ENCODE measurements at places on chromosomes 2 and 18.

GRCh38 chr2:11319939-11320338, 24.5 kb downstream of the ROCK2 start:
- DNase-seq, result no peak

DNA sequence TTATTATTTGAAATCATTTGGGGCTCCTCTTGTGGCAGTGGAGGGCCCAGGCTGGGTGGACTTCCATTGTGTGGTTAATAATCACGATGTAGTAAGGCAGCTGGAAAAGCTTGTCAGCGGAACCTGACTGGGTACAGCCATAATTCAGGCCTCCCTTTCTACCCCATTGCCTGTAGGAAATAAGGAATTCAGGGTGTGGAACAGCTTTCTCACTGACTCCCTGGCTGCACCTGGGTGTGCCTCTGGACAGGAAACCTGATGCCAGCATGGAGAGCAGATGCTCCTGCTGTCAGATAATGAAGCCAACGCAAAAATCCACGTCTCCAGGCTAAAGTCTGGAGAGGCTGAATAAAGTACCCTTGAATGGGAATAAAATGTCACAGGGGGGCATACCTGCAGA, 44.2 kb downstream of the LYPD6B start:
- DNase-seq, result no peak

- no peak for DNase-seq
Observed at GRCh38 chr2:14273650-14274049, 358.9 kb upstream of the LRATD1 start.

DNA sequence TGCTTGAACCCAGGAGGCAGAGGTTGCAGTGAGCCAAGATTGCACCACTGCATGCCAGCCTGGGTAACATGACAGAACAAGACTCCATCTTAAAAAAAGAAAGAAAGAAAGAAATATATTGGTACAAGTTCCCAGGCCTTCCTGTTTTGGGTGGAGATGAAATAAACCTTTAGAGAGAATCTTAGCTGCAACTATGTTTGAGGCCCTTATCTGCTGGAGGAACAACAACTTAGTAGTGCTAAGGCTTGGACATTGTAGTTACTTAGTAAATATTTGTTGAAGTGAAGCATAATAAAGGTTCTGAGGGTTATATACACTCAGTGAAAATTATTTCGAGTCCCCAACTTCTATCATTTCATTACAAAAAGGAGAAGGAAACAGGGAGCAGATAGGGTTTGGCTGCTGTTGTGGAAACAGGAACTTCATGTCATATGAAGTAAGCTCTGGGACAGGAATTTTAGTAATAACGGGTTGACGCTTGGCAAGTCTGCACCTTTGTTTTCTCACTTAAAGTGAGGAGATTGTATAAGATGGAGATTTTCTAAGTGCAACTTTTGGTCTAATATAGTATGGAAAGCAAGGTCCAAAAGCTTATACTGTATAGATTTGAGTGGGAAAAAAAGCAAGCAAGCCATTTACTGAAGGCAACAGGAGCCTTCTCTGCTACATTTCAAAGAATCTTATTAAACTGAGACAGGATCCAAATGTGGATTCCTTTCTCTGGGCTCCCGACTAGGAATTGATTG, 40.0 kb upstream of the AGPS start:
- DNase-seq, result no peak

DNA sequence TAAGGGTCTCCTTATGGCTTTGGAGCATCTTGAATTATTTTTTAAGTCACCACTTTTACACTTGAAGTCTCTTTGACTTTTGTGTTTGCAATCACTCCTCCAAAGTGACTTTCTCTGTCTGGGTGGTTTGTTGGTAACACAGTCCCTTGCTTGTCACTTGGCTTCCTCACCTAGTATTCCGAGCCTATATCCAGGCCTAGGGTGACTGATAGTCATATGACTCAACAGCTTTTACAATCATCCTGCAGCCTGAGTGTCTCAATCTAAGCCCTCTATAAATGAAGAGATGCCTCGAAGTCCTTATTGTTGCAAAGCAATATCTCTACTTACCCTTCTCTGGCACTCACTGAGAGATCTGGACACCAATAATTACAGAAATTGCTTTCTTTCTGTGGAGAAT, 53.9 kb upstream of the SETBP1 start:
- DNase-seq, result no peak

- no peak for DNase-seq
Observed at GRCh38 chr18:66560094-66560493, 43.8 kb downstream of the CDH19 start.

DNA sequence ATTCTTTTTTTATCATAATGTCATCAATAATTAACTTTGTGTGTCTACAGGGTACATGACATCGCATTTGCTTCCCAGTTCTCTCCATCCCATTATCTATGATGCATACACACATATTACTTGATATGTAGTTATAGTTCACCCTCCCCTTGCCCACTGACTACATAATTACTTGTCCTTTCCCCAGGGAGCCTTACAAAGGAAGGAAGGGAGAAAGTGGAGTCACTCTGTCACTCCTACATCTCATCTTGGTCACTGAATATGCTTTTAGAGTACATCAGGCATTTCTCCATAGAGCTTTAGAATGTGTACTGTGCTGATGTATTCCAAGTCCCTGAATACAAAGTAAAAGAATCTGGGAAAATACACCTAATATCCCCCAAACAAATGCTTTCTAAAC, 6.0 kb upstream of the DTNA start:
- DNase-seq, result no peak

DNA sequence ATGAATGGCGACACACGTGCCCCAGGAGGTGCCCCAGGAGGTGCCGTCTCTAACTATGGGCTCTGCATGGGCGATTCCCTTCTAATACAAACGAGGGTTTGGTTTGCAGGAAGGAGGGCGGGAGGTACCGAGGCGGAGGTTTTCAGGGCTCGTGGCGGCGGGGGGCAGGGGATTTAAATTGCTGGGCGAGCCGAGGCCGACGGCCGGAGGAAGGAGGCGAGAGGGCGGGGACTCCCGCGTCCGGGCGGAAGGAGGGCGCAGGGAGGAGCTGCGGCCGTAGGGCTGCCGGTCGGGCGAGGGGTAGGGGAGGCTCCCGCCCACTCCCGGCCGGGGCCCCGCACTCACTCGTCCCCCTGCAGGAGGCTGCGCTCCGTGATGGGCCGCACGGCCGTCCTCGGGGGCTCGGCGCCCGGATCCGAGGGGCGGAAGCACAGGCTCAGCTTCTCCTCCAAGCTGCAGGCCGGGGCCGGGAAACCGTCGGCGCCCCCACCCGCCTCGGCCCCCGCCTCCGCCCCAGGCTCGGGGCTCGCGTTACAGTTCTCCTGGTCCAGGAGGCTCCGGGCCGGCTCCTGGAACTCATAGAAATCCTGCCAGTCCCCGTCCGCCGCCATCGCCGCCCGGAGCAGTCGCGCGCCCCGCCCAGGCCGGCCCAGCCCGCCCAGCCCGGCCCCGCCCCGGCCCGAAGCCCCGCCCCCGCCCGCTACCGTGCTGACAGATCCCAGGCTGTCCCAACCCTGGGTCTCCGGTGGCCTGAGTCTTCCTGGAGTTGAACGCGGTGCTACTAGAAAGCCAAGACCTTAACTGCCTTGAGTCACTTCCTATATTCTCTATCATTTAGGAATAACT, at the start of gene FEZ2:
TSS of gene FEZ2 (minus strand) at position 637 of the 846 bp plus-strand sequence. CDS start at position 611, 26 bp downstream.
- peak; percentile 78 for DNase-seq

DNA sequence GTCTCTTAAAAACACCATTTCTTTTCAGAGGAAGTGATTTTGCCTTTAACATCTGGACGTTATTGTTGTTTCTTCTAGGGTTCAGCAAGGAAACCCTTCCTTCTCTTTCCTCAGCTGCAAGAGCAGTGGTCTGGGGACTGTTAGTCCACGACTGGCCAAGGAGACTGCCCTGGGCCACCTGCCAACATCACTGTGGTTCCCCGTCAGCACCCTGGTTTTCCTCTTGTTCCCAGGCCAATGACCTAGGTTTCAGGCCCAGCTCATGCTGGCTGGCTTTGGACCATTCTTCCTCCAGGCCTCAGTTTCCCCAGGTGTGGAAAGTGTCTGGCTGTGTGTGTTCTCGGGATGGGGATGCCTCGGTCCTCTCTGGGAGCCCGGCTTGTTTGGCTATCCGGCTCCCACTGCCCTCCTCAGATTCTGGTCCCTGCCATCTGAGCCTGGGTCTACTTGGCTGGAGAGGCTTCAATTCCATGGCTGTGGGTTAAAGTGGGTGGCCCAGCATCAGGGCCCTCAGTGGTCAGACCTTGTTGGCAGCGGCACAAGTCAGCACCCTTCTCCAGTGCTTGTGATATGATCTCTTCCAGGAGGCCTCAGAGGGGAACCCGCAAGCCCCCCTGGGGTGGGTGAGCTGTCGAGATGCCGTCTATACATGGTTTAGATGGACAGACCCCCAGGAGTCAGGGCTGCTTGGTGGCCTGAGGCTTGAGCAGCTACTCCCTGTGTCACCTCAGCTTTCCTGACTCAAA, 234.3 kb upstream of the HS6ST1 start:
- no peak for DNase-seq

- no peak for DNase-seq
Observed at GRCh38 chr18:2424420-2424819, 146.9 kb downstream of the METTL4 start.

- DNase-seq, result peak; percentile 47
Observed at GRCh38 chr2:119756837-119757236, 2.9 kb upstream of the PTPN4 start.

DNA sequence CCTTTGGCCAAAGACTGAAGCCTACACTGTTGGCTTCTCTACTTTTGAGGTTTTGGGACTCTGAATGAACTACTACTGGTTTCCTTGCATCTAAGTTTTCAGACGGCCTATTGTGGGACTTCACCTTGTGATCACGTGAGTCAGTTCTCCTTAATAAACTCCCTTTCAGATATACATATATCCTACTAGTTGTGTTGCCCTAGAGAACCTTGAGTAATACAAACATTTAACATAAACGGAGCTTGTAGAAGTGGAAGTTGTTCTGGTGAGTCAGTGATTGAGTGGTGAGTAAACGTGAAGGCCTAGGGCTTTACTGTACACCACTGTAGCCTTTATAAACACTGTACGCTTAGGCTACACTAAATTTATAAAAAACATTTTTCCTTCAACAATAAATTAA, 107.2 kb upstream of the CDH2 start:
- DNase-seq, result no peak
